Suppressor macrophage (primary cell): ENCODE measurements at places on chromosomes 1 and 21.

- DNase-seq, result no peak
Observed at GRCh38 chr21:31609081-31609480, 50.4 kb upstream of the SOD1 start.

DNA sequence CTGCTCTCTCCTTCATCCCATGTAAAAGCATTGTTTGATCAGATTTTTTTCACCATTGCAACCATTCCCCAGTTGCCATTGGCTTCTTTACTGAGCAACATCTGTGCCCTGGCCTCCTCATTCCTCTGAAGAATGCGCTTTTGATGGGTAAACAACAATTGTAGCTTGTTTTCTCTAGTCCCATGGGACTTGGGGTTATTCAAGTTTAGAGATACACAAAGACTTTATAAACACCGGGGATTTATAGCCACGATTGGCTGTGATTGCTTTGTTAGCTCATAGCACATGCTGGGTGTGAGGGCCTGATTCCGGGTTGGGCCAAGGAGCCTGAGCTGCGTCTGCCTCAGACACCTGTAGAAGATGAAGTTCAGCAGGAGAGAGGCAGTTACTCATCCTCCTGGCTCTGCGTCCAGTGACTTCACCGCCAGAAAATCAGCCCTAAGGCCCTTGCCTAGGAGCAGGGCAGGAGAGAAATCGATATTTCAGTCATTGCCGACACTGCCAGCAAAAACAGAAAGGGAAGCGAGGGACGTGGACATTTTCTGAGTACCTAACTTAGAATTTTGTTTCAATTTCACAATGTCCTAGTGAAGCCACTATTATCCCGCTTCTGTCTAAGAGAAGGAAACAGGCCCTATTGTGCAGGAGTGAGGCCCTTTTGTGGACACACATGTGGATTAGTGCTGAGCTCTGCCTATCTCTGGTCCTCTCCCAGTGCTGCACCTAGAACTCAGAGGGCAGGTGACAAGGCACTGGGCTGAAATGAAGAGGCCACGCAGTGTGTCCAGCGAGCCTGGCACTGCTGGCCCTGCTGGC is 159.8 kb upstream of the USP24 start:
- no peak for DNase-seq

- DNase-seq, result peak; percentile 66
Observed at GRCh38 chr21:45973475-45974072, 8.0 kb upstream of the COL6A1 start.

GRCh38 chr1:231918239-231919015 is 291.8 kb downstream of the DISC1 start:
- DNase-seq, result no peak

DNA sequence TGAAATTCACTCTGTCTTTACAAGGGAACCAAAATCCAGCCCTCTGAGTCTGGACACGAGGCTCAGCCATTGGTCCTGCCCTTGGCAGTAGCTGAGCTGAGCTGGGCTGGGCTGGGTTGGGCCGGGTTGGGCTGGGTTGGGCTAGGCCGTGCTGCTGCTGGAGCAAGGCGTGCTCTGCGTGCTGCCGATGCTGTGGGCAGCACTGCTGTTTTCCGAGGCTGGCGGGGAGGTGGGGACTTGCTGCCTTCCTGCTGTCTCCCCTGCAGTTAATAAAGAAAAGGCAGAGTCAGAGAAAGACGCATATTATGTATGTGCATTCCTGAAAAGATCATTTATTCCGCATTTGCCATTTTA is 182.9 kb downstream of the CDC7 start:
- no peak for DNase-seq

- no peak for DNase-seq
Observed at GRCh38 chr21:36702622-36702968, 3.7 kb downstream of the SIM2 start.

- no peak for DNase-seq
Observed at GRCh38 chr21:40555021-40555528, 291.9 kb downstream of the DSCAM start.

DNA sequence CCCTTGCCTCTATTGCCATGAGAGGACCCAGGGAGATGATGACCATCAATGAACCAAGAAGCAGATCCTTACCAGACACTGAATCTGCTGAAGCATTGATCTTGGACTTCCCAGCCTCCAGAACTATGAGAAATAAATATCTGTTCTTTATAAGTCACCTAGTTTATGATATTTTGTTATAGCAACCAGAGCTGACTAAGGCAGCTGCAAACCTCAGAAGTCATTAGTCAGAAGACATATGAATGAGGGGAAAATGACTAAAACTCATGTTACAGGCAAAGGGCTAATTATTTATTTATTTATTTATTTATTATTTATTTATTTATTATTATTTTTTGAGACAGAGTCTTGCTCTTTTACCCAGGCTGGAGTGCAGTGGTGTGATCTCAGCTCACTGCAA is 321.1 kb downstream of the TGFB2 start:
- no peak for DNase-seq

DNA sequence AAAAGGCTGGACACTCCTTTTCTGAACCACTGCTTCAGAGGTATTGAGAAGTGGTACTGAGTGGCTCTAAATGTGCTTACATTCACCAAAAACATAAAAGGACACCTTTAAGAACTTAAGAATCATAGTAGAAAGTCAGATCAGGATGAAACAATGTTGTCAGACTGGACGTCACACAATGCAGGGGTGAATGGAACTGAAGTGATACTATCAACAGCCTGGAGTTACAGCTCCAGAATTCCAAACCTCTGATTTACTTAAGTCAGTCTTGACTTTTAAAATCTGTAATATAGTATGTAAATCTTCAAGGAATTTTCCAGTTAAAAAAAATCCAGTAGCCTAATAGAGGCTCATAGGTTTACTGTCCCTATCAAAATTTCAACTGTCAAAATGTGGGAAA is 19.3 kb downstream of the ELK4 start:
- no peak for DNase-seq

GRCh38 chr1:100075773-100076172 is 57.0 kb downstream of the SASS6 start:
- peak; percentile 2 for DNase-seq

DNA sequence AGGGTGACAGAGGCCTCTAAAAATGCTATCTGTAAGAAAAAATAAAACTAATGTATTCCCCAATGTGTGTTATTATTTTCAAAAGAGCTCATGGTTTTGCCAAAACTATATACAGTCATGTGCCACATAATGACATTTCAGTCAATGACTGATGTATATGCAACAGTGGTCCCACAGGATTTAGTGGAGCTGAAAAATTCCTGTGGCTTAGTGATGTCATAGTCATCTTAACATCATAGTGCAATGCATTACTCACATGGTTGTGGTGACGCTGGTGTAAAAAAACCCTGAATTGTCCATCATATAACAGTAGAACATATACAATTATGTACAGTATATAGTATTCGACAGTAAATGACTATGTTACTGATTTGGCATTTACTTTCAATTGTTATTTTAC is 172.4 kb downstream of the CACNA1E start:
- DNase-seq, result no peak

DNA sequence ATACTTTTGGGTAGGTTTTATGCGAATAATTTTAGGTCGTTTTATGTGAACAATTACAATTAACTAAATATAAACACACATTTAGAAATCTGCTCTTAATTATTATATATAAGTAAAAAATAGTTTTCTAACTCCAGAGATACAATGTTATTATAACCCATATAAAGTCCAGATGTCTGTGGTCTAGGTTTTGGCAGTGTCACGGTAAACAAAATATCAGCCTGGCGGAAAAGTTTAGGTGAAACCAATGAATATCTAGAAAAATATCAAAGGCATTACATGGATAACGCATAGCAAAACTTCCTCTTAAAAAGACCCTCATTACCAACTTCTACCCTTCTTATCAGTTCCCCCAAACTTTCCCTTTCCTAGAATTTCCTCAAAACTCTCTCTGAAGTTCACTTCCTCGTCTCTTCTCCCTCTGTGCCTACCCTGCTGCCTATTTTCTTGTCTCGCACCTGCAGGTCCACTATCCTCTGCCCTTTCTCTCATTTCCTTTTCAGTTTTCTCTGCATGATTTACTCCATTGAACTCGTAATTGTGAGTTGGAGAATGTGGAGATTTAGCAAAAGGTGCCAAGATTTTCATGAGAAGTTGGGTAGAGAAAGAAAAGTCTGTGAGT is 21.8 kb downstream of the VTCN1 start:
- no peak for DNase-seq

GRCh38 chr1:222546548-222547259 is 1.2 kb downstream of the HHIPL2 start:
- DNase-seq, result peak; percentile 12

DNA sequence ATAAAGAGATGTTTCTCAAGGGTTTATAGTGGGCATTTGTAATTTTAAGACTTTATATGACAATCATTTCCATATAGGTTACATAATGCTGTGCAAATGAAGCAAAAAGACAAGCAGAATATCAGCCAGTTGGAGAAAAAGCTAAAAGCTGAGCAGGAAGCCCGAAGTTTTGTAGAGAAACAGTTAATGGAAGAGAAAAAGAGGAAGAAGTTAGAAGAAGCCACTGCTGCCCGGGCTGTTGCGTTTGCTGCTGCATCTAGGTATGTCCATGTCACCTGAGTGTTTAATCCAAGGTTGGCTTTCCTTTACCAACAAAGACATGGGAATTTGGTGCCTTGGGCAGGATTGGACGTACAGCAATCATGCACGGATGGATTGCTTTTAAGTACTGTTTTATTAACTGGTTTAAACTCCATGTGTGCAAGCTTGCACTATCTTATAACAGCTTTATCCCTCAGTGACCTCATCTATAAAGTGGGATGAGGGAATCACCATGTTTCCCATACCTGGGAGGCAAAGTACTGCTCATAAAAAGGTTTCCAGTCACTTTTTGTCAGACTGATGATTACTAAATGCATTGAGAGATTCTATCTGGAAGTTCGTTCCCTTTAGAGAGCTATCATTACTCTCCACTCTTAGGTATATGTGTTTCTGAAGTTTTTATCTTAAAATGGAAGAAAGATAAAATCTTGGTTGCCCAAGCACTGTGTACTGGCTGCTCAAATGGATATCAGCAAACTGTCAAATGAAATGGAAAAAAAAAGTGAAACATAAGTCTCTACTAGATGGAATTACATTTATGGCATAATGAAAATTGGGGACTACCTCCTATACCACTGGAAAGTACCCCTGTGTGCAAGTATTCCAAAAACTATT is 55.1 kb downstream of the MACO1 start:
- DNase-seq, result peak; percentile 23

- peak; percentile 86 for DNase-seq
Observed at GRCh38 chr1:206679738-206680211, 4.9 kb upstream of the MAPKAPK2 start.

DNA sequence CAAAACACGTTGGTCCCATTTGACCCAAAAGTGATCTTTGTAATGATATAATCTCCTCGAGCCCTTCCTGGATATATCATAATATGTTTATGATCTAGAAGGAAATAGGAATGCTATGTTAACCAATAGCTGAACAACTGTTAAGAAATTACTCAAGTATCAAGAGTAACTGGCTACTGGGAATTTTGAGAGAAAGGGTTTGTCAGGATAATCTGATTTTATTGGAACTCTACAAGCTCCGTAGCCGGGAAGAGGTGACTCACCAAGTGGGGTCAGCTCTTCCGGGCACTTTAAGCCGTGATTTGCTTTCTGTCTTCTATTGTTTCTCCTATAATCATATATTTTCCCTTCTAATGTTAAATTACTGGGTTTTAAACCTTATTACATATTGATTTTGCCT is 250.5 kb upstream of the POGK start:
- DNase-seq, result no peak

DNA sequence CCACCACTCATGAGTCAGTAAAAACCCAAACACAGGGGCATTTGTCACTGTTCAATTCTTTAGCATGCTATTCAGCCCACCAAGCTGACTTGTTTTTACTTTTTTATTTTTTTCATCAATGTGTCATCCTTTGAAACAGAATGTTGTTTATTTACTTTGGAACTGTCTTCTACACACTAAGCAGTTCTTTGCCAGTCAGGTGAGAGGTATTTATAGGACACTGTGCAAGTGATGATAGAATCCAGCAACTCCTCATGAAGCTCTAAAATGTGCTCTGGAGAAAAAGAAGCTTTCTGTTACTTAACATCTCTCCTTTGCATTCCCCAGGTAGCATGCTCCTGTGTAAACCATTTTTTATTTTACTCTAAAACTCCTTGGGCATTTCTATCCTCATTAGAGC is 582.0 kb upstream of the TMPRSS15 start:
- no peak for DNase-seq

DNA sequence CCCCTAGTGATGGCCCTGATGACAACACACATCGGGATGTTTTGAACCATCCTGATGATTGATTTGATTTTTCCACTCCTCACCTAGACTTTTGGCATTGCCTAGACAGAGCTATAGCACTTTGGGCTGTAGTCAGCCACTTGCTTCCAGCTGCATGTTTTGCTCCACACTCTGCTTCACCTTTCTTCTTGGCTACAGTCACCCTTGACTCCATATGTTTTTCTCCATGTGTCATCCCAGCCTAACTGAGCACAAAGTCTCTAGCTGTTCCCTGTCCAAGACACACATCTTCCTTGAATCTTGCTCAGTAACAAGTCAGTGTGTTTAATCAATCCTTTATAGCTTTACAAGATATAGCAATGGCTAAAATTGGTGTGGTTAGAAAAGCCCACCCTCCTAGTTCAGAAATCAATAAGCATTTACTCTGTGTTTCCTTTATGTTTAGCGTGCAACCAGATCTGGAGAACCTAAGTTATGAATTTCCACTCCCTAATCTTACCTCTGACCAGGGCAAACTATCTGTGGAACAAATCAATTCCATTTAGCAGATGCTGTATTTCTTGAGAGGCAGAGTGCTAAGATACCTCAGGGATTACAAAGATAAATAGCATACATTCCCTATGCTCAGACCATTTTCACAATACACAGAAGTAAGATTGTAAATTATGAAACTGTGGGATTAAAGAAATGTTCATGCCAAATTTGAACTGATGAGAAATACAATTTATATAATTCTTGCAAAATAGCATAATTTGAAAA is 98.4 kb upstream of the LYPLAL1 start:
- DNase-seq, result no peak

DNA sequence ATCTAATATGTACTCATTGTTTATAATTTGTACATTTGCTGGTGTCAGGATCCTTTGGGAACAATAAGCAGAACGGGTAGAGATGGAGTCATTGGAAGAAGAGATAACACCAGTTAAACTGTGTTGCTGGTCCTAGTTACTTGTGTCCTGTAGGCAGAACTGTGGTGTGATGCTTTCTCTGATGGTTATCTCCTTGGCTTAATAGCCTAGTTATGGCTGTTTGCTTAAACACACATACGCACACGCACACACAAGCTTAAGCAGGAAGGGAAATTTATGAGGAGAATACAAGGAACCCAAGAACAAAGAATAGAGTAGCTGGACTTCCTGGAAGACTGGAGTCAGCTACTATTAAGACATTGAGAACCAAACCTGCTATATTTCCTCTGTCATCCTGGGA is 5.7 kb upstream of the PKN2 start:
- DNase-seq, result no peak
